ENCODE measurements at places on chromosomes 1 and 21.

DNA sequence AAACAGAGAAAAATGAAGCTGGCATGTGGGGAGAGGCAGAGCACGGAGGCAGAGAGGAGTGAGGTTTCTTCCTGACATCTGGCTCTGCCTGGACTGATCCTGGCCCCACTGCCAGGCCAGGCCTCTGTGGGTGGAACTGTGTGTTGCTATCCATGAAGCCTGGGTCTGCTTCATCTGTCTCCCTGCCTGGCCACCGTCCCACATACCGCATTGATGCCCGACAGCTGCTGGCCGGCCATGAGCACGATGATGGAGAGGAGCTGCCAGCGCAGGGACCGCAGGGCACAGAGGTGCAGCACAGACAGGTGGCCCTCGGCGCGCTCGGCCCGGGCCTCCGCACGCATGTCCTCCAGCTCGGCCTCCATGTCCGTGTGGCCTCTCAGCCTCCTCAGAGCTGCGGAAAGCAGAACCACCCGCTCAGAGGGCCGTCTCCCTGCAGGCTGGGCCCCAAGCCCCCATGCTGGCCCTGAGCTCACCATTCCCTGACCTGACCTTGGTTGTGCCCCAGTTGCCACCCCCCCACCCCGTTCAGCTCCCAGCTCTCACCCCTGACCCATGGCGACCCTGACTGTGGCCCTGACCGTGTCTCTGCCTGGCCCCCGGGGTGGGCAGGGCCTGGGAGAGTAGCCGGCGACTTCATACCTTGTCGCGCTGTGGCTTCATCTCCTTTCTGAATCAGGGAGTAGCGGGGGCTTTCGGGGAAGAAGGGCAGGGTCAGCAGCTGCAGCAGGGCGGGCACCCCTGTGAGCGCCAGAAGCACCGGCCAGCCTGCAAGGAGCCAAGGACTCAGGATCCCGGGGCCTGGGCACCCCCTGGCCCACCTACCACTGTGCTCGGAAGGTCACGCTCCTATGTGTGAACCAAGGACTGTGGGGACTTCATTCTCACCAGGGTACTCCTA, 11.5 kb downstream of the SLC2A7 start:
- no peak for DNase-seq

DNA sequence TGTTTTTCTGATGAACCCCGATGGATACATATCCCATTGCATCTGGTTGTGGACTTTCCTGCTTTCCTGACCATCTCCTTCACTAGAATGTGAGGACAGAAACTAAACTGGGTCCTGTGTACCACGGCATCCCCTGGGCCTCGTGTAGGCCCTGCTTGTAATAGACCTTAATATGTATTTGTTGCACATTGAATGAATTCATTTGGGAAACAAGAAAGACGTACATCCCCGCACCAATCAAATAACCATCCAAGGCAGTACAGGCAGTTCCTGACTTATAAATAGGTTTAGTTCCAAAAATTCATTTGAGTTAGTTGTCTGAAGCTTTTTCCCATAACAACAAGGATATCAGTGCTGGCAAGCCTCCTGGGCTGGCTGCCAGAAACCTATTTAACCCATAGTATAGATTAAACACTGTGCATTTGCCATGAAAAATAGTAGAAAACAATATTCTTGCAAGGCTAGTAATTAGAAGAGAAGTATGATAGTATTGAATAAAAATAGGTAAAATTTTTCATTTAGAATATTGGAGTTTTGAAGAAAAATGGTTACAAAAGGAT, 81.8 kb upstream of the CD34 start:
- no peak for DNase-seq

DNA sequence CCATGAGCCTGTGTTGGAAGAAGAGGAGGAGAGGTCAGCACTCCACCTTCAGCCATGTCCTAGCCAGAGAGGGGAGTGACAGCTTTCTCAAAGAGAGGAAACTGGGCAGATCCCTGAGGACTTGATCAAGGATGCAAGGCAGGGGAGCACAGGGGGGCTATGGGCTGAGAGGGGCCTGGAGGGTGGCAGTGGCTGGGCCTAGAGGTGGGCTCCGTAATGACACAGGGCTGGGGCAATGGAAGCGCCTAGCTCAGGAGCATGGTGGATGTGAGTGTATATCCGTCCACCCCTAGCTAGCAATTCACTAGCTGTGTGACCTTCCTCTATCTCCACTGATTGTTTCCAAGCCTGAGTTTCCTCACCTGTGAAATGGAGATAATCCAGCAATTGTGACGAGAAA, 32.6 kb downstream of the NEK2 start:
- peak; percentile 37 for DNase-seq

GRCh38 chr1:162502928-162503327, 5.3 kb downstream of the UHMK1 start:
- no peak for DNase-seq

DNA sequence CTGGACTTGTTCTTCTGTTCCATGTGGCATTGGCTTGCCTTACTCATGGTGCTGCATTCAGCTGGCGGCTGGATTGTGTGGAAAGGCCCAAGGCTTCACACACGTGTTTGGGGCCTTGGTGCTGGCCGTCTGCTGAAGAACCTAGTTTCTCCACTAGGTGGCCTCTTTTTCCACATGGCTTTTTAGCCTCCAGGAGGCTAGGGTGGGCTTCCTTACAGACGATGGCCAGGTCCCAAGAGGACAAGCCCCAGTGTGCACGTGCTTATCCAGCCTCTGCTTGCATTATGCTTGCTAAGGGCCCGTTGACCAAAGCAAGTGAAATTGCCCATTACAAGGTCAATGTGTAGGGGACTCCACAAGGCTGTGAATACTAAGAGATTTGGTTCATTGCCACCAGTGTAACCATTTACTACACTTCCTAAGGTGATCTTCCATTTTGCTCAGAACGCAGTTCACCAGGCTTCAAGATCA, 47.5 kb upstream of the FOXO6 start:
- peak; percentile 60 for DNase-seq
